ENCODE measurements at places on chromosomes 4 and X.

GRCh38 chrX:123081776-123082175 lies 102.3 kb upstream of the GRIA3 start:
- DNase-seq: no peak

DNA sequence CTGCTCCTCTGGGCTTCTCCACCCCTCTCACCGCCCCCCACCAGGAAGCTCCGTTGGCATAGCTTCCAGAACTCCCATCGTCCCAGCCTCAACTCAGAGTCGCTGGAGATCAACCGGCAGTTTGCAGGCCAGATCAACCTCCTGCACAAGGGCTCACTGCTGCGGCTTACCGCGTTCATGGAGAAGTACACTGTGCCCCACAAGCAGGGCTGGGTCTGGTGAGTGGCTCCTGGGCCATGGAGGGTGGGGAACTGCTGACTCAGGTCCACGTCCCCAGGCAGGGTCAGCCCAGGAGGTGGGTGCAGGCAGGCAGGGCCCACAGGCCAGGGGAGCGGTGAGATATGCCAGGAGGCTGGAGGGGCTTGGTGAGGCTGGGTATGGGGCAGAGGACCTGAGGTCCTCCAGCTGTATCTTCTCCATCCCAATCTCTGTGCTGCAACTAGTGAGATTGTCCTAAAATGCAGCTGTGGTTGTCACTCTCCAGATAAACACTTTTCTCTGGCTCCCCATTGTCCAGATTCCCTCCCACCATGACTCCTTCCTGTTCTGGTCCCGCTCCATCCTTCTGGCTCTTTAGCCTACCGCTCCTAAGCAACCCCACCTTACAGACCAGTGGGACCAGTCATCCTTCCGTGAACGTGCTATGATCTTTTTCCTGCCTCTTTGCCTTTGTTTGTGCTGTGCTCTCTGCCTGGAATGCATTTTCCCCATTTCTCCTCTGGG lies 71.9 kb downstream of the STARD8 start:
- DNase-seq: no peak

DNA sequence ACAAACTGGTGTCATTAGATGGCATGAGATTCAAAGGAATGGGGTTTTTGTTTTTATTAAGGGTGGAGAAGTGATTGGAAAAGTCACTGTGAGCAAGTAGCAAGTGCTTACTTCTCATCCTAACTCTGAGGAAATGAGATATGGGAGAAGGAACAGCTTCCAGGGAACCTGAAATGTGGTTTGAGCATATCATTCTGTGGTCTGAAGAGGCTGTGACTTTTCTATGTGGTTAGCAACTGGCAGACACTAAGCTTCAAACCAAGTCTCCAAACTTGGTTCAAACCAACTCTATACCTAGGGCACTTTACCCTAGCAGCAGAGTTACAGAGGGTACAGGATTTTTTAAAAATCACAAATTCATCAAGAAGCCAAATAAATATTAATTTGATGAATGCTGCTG lies 58.2 kb downstream of the DCLK2 start:
- DNase-seq: no peak

DNA sequence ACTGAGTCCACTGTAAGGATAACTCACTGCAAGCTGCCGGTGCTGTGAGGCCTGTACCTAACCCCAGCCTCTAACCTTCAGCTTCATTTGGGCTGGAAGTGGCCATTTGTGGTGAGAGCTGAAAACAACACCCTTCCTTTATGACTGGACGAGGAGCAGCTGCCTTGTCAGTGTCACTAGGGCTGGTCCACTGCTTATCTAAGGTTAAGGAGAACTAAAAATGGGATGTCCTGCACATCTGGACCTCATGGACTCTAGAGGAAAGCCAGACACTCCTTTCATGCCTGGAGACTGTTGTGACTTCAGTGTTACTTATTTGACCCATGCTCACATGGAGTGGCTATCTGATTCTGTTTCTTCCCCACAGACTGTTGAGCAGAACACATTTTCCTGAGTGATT lies 139.9 kb downstream of the ZNF518B start:
- no peak for DNase-seq

DNA sequence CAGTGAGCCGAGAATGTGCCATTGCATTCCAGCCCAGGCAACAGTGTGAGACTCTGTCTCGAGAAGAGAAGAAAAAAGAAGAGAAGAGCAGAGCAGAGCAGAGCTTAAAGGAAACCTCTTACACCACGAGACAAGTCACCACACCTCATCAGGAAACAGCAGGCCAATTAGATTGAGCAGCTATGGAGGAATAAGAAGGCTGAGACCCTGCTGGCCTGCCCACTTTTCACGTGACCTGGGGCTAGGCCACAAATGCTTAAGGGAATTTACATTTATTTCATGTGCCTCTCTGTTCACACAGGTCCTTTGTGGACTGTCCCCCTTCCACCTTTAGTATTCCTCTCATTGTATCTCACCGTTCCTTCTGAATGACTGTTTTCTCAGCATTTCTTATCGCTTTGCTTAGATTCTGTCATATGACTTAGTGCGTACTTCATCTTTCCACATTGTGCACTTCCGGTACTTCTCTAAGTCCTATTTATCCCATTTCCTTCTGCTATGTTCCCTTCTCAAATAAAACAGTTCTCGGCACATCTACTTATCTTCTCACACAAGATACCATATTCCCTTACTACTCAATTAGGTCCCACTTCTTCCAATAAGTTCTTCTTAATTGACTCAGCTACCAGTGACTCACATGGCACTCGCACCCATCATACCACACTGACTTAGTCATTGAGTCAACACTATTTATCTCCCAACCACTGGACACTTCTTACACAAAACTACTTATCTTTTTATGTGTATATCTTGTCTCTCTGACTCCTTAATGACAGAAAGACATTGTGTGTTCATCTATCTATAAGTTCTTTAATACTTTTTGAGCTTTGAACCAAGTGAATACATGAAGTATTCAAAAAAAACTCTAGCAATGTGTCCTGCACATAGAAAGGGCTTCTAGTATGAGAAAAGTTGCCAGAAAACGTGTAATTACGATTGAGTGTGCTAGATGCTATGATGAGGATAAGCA lies 11.0 kb downstream of the CUL4B start:
- no peak for DNase-seq

GRCh38 chrX:120145295-120145925 lies 13.0 kb upstream of the RHOXF2 start:
- DNase-seq: no peak

GRCh38 chr4:174292473-174292872 lies 8.8 kb downstream of the CEP44 start:
- no peak for DNase-seq

GRCh38 chr4:168279556-168279955 lies 39.0 kb downstream of the DDX60 start:
- DNase-seq: no peak

DNA sequence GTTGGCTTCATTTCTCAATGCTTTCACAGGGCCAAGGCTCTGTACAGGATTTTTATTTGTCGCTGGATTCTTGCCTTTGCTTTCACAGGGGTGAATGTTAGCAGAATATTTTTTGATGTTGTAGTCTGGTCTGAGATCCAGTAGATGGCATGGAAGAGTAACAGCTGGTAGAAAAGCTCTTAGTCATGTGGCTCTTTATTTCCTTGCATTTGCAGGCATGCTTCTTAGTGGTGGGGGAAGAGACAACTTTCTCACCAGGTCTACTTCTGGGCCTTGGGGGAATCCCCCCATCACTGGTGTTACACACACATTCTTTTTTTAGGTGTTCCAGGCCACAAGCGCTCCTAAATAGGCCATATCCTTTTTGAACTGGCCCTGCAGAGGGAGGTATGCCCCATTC lies 58.2 kb upstream of the DKK2 start:
- no peak for DNase-seq

DNA sequence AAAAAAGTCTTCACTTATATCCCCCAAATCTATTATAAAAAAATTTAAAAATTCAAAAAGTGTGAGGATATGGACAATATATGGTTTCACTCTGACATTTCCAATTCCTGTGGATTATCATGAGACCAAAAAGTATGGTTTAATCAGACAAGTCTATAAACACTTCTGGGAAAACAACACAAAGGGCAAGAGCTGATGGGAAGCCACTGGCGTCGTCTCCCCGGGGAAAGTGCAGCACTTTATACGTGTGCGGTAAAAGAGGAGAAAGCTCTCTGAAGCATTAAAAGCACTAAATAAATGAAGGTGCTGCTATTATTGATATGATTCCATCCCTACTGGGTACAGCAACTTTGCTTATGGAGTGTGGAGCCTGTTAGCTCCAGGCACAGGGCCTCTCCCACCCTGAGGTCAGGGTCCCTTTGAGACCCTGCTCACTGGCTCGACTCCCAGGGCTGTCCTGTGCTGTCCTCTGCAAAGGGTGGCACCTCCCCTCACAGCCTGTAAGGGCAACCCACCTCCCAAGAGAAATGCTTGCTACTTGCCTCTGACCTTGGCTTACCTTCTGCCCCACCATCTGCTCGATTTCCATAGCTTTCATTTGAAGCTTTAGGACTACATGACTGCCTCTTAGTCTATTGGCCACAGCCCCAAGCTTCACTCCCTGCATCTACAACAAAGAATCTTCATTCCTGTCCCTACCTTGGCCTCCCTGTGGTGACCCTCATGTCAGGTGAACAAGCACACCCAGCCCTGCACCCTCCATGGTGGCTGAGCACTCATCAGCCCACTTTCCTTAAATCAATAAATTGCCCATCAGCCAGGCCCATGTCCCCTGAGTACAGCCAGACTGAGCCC lies 248.6 kb downstream of the HNRNPD start:
- DNase-seq: no peak

DNA sequence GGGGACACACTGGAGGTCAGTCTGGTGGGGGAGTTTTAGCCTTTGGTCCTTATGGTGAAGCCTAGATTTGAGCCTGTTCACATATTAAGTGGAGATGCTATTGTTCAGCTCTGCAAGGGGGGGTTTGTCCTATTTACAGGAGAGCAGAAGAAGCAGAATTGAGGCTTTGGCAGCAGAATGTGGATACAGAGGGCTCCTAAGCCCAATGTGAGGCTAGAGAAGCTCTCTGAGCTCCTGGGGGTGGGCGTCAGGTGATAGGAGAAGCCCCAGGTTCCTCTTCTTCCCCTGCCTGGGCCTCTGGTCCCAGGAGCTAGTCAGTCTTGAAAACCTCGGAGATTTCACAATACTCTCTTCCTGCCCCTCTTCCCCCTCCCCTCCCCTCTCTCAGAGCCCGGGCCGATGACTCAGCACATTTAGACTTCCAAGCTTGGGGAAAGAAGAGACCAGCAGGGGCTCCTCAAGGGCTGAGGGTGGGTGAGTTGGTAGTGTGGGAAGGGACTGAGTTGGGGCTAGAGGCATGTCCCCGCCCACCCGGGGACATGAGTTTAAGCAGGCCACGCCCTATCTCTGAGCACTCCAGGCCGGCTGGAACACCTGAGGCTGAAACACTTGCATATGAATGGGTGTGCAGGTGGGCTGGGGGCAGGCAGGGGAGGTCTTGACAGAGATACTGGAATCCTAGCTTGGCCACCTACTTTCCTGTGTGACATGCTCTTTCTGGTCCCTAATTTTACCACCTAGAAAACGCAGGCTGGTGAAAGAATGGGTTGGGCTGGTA lies 3.4 kb downstream of the TFE3 start:
- DNase-seq: peak; percentile 47

GRCh38 chr4:85745939-85746338 lies 271.0 kb downstream of the ARHGAP24 start:
- DNase-seq: no peak
